Stimulated activated CD4-positive, alpha-beta T cell treated with anti-CD3 and anti-CD28 coated beads, Interleukin-4, amount 100 ng/mL, for 4 hours (primary cell): ENCODE measurements at places on chromosomes 3 and 15.

DNA sequence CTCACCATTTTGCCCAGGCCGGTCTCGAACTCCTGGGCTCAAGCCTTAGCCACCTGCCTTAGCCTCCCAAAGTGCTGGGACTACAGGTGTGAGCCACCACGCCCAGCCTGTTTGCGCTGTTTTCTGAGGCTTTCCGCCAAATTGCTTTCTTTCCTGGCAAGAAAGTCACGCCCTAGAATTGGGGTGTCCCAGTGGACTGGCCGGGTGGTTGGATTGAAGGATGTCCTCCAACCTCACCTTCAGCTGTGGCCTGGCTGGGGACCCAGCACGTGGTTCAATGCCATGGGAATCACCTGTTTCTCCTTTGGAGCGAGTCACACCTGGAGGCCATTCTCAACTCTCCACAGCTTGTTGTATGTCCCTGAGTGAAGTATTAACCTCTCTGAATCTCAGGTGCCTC is 5.8 kb upstream of the ANKDD1A start:
- no peak for DNase-seq

DNA sequence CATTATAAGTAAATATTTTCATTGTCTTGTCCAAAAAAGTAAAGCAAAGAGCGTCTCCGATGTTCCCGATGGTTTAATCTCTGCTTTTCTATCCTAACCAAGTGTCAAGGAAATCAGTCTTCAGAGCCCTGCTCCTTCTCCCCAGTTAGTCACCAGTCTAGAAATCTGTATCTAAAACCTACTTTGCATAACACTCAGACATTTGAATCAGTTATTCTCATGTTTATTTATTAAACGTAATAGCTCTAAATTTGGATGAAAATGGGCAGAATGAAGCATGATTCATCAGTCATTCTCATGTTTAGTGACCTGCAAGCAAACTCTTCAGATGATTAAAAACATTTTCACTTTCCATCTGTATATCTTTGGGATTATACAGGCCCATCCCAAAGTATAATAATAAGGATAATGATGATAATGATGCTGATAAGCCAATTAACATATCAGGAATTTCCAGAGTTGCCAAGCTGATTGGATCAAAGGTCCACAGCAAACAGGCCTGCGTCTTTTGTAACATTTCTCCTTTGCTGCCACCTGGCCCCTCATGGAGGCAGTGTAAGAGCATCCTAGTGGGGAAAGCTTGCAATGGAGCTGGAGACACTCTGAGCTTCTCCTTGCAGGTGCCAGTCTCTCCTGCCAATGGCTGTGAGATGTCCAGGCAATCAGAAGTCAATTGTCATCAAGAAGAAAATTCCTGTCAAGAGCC is 273.9 kb downstream of the IGSF11 start:
- no peak for DNase-seq

- DNase-seq = no peak
Measured at GRCh38 chr15:101452572-101452971, 36.9 kb downstream of the PCSK6 start.

DNA sequence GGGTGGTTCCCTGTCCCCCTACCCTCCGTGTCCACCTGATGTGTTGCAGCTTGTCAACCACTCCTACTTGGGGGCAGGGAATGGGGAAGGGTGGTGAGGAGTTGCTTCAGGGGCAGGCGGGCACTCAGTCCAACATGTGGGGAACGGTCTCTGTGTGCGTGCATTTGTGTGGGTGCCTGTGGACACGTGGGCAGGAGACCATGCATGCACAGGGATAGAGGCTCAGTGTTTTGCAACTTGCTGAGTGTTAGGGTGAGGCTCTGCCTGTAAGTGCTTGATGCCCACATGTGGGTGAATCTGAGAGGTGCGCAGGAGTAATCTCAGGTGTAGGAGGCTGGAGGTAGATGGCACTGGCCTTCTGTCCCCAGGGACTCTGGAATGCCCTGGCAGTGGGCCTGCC is 24.4 kb upstream of the TMEM115 start:
- no peak for DNase-seq

GRCh38 chr3:49668414-49668797 is 5.7 kb upstream of the APEH start:
- no peak for DNase-seq

GRCh38 chr15:59994526-59994887 is 9.6 kb upstream of the FOXB1 start:
- no peak for DNase-seq

DNA sequence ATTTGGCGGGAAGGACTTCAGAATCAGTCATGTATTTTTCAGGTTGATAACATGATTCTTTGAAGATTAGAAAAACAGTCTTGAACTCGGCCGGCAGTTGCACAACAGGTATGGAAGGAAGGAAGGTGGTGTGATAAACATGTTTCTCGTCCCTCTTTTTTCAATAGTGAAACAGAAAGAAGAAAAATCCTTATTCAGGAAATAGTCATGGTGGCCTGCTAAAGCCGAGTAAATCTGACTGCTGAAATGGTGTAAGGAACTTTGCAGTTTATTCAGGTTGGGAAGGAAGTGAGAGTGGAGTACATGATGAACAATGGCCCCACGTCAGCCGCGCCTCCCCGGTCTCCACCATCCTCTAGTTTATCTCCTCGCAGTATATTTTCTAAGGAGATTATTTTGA is 6.7 kb downstream of the RASGRP1 start:
- DNase-seq = no peak

GRCh38 chr3:142817897-142818296 is 71.0 kb downstream of the PCOLCE2 start:
- no peak for DNase-seq

- DNase-seq = no peak
Measured at GRCh38 chr15:62150445-62150844, 14.6 kb downstream of the C2CD4B start.

- no peak for DNase-seq
Measured at GRCh38 chr3:24588629-24589512, 94.2 kb upstream of the THRB start.

GRCh38 chr3:183254487-183255347 is 1.7 kb downstream of the B3GNT5 start:
- peak; percentile 15 for DNase-seq

DNA sequence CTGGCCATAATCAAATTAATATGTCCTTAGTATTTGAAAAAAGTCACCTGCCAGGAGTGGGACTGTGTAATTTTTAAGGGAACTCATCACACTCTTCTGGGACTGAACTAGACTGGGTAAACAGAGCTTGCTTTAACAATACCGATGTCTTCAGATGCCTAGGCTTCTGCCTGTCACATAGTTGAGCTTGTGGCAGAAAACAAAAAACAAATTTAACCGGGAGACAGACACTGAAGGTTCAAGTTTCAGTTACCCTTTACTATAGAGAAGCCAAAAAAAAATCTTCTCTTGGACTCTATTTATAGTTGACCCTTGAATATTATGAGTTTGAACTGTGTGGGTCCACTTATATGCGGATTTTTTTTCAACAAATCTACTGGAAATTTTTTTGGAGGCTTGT is 10.8 kb downstream of the PPP1R2 start:
- no peak for DNase-seq

DNA sequence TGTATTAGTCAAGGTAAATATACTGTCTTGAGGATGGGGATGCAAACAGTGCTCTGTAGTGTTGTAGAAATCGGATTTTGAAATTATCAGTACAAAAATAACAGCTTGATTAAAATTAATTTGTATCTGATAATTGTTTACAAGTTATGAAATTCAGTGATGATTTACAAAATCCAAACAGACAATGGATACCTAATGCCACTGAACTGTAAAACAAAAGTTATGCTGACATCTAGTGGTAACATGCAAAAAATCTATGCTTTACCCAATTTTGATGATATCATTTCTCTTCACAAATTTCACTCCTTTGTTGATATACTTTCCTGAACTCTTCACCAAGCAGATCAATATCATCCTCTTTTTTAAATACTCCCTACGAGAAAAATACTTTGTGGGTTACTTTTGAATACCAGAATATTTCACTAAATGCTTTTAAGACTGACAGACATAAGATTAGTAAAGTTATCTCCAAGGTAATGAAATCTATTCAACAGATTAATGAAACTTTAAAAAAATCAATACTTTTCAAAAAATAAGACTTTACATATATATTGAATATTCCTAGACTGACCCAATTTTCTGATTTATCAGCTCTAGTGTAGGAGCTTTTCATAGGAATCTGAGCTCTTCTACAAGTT is 36.0 kb downstream of the MNS1 start:
- no peak for DNase-seq

DNA sequence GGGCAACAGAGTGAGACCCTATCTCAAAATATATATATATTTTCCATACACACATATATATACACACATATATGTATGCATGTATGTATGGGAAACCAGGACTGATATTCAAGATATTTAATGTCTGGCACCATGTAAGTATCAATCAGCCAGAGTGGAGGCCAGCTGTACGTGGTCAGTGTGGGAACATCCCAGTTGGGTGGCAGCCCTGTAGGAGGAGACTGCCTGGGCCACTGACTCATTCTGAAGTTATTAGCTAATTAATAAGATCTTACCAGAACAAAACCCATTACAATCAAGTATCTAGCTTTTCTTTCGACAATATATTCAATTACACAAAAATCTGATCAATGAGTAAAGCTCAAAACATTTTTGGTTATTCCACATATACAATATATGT is 85.1 kb upstream of the OCA2 start:
- no peak for DNase-seq

DNA sequence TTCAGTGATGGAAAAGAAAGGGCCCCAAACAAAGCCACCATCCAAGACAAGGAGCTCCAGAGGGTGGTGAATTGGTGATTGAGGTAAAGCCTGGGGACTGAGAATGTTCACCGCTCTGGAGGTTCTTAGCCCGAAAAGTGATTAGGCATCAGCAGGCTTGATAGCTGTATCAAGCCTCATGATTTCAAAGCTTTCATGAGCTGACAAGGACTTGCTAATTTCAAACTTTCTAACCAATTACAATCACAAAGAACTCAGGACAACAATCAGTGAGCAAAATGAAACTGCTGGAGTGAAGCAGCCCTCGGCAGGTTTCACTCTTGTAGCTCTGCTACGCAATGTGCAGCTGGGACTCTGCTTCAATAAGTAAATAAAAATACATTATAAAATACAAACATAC is 391.3 kb downstream of the TIGIT start:
- no peak for DNase-seq

DNA sequence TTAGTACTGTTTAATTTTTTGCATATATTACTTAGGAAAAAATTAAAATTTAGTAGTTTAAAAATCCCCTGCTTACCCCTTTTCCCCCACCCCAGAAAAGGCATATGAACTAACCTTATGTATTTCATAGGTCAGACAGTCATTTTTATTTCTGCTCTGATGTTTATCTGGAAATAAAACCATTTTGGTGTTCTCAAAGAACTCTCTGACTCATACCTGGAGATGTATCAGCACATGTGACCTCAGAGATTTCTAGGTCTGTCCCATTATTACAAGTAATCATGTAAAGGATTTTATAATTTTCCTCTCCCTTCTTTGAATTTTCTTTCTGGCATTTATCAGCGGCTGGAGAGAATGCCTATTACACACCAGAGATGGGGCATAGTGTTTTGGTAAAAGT is 14.1 kb upstream of the CCR8 start:
- DNase-seq = no peak

- no peak for DNase-seq
Measured at GRCh38 chr3:87367736-87368135, 91.4 kb upstream of the POU1F1 start.

- no peak for DNase-seq
Measured at GRCh38 chr3:128107834-128108233, 15.8 kb downstream of the RUVBL1 start.

- no peak for DNase-seq
Measured at GRCh38 chr3:50008931-50009330, 69.0 kb downstream of the RBM6 start.

- DNase-seq = no peak
Measured at GRCh38 chr15:89575656-89576416, 567 bp downstream of the TICRR start.

DNA sequence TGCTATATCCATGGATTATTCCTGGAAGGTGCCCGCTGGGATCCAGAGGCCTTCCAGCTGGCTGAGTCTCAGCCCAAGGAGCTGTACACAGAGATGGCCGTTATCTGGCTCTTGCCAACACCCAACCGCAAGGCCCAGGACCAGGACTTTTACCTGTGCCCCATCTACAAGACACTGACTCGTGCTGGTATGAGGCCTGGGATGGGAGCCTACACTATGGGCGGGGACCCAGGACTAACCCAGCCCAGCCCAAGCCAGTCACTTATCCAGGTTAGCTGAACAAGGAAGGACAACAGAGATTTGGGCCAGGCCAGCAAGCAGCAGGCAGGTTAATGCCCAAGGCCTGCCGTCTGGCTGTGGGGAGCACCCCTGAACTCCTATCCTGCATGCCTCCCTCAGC is 45.3 kb downstream of the SEMA3G start:
- no peak for DNase-seq

DNA sequence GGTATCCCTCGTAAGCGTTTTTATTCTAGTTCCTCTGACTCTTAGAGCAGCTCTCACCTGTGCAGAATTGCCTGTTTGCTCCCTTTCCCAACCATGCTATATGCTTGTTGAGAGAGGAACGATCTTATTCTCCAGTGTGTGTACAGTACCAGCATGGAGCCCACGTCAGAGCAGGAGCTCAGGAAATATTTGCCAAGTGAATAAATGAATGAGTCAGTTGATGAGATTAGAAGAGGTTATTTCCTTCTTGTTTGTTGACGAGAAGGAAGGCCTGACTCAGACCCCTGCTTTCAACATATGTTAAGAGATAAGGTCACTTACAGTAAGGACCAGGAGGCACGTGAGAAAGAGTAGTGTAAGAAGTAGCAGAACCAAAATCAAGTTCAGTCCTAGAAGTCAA is 106.3 kb upstream of the ABHD17C start:
- DNase-seq = no peak

- DNase-seq = no peak
Measured at GRCh38 chr15:88609344-88610090, 11.6 kb upstream of the AEN start.

DNA sequence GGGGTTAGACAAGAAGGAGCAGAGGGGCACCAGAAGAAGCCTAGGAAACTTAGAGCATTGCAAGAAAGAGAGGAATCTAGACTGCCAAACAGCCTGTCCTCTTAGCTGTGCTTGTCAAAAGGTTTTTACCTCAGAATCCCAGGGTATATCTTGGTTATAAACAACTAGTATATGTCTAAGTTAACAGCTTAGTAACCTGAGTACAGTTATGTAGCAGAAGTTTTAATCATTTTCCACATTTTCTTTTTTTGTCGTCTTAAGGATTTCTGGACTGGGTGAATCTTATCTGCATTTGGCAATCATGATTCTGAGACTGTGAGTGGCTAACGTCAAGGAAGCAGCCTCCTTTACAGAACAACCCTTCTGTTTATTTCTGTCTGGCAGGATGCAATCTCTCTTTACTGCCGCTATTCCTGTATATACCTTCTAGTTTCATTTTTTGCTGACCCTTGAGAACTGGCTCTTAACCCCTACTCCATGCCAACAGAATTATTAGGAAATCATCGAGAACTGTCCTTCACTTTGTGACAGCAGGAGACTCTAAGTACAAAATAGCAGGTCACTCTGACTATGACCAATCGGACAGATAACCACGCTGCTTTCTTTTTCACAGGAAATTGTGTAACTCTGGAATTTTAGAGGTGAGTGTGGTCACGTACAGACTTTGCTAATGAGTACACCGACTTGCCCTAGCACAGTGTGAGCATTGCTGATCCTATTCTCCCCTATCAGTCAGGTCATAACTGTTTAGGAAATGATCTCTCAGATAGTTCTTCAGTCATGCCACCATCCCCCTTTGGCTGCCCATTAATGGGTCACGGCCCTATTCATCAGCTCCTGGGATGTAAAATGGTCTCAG is 3.3 kb upstream of the CP start:
- DNase-seq = no peak
